ENCODE measurements at places on chromosomes 11 and 22.

GRCh38 chr22:24077416-24077815 lies 66.3 kb downstream of the CABIN1 start:
- DNase-seq, result no peak

DNA sequence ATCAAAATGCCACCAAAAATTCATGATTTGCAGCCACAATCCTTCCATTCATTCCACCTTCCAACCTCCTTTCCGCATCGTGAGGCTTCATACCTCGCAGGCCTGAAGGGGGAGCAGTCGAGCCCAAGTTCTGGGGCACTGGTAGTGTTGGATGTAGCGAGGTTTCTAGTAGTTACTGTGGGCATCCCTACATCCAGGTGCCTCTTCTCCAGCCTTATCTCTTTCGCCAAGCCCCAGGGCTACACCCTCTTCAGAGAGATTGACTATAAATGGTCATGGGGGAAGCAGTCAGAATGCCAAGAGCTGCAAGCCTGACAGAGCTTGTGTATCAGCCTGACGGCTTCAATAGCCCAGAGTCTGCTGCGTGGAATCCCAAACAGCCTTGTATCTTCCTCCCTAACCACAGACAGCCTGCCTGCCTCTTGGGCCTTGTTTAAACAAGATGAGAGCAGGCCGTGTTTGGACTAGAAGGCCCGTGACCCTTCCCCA lies 28.9 kb downstream of the CLMP start:
- peak; percentile 46 for DNase-seq

GRCh38 chr11:38867338-38867737 lies 2269.3 kb upstream of the RAG2 start:
- DNase-seq, result no peak

GRCh38 chr11:32960553-32961164 lies 55.0 kb upstream of the DEPDC7 start:
- DNase-seq, result no peak

GRCh38 chr11:13949876-13950275 lies 12.6 kb upstream of the SPON1 start:
- no peak for DNase-seq

- no peak for DNase-seq
These were observed 7.8 kb downstream of the GAL start for GRCh38 chr11:68692115-68692514.

DNA sequence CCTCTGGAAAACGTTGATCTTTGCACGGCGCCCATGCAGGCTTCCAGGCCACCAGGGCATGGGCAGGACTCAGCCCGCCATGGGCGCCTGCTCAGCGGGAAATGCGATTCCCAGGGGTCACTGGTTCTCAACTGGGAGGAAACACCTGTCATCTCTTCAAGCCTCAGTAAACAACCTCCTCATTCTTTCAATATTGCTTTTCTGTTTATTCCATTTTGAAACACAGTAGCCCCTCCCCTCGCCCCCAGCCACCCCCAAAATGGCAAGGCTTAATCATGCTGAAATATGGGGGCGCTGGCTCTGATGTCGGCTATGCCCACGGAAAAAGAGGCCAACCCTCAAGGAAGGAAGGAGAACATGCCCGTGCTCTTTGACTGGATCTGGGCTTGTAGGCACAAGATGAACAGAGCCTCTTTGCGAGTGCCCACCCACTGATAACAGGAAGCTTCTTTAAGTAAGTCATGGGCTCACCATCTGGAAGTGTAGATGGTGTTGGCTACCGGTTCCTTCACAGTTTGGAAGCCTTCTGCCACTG lies 594 bp upstream of the POU2AF1 start:
- DNase-seq, result peak; percentile 37

GRCh38 chr22:43330178-43331068 lies 12.7 kb downstream of the SCUBE1 start:
- no peak for DNase-seq

DNA sequence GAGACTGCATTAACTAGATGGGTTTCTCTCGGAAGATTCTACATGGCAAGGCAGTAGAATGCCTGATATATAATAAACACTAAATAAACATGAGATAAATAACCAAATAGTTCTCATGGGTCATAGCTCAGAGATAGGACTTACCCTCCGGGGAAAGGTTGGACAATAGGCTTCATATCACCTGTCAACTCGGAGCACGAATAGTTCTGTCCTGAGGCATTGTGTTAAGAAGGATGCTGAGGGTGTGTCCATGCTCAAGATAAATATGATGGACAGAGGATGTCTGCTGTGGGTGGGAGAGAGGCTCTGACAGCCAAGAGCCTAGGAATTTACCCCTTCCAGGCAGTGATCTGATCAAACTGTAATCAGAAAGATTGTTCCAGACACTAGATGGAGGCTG lies 474.0 kb downstream of the MIAT start:
- DNase-seq, result no peak

DNA sequence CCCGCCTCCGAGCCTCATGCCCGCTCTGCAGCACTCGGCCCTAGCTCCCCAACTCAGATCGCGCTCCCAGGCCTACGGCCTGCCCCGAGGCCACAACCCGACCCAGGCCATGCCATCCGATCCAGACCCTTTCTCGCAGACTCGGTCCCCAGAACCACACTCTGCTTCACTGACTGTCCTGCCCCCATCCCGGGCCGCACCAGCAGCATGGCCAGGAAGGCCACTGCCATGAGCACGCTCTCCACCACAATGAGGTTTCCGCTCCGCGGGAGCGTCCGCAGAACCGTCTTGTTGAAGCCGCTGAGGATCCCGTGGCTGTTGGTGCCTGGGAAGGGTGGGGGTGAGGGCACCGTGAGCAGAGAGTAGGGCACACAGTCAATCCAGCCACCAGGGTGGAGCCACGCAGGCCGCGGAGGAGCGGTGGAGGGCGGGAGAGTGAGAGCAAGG lies 6.4 kb downstream of the UNC93B1 start:
- DNase-seq, result no peak

DNA sequence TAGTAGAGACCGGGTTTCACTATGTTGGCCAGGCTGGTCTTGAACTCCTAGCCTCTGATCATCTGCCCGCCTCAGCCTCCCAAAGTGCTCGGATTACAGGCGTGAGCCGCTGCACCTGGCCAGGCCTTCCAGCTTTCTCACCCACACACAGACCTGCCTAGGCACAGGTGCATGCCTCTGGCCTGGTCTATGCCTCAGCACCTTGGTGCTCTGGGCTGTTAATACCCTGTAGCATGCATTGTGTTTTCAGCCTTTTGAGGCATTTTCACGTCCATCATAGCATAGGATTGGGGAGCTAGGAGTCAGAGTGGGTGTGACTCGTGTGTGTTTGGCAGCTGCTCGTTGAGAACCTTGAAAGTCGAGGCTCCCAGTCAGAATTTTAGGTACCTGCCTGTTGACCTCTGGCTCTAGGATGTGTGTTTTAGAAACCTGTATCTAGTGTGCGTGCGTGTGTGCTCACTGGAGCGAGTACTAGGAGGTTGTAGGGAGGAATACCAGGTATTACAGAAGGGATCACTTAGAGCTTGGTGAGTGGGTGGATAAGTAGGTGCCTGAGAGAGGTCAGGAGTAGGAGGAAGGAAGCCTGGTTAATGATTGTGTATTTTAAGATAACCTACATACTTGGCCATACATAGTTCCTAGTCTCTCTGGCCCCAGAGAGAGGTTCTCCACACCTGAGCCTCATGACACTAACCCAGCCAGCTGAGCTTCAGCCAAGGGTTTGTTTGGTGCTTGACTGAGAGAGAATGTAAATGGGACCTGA lies 20.0 kb downstream of the CRKL start:
- DNase-seq, result no peak

GRCh38 chr11:100908746-100909145 lies 220.9 kb downstream of the PGR start:
- no peak for DNase-seq

DNA sequence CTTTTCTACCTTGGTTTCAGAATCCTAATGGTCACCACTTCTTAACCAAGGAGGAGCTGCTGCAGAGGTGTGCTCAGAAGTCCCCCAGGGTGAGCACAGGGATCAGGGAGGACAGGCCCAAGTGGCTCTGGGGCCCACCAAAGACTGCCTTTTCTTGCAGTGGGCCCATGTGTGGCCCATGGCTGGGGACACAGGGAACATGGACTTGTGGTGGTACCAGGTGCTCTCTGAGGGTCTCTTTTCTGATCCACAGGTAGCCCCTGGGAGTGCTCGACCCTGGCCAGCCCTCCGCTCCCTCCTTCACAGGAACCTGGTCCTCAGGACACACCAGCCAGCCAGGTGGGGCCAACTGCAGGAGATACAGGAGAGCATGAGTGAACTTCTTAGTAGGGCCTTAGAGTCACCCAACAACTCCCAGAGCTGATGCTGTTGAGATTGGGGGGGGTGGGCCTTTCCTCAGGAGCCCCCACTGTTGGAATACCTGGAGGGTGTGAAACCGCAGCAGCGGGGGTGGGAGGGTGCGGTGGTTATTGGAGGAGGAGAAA lies 2.0 kb downstream of the MUS81 start:
- no peak for DNase-seq

DNA sequence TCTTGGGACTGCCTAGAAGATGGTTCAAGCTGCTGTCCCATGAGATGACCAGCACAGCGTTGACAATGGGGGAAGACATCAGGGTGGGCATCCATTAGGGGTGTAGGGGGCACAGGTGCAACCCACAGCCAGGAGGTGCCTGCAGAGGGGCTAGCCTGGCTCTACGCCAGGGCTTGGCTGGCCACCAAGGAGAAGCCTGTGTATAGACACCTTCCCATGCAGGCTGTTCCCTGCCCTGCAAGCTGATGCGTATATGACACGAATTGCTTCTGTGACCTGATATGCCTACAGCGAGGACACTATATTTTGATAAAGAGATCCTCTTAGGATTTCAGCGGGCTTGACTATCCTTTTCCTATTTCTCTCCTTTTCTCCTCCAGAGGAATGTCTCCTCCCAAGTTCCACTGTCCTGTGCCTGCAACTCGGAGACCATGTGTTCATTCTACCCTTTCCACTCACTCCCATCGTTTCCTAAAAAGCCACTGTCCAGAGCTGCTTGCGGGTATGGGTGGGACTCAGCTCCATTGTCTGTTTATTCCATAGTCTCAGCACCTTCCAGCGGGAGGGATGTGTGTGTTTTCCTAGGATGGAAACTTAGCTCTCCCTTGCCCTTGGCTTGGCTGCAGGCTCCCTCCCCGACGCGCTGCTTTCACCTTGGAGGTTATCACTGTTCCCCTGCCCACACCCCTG lies 56.1 kb downstream of the ST14 start:
- DNase-seq, result no peak
